ENCODE measurements at places on chromosomes 3 and 15. TPM values are rescaled to one million over a fixed set of nuclear protein-coding genes. Genes with fewer than 3 reads are reported as not detected.

DNA sequence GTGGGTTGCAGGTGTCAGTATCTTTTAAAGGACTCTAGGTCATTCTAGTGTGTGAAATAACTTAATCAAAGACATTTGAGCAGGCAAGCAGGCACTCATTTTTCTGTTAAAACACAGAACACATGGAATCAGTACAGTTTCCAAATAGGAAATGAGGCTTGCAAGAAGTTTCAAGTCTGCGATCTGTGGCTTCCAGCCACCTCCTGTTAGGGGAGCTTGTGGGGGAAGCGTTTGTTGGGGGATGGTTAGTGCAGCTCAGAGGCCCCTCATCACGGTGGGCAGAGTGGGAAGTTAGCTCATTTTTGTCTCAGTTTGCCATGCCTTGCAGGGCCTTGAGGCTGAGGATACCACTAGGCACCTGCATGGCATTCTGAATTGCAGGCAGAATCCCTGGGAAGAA lies 59.9 kb downstream of the SLC6A11 start:
- no peak overlapping the region for H3K4me3 ChIP-seq
- no peak overlapping the region for H3K27ac ChIP-seq
- DNase-seq, result no peak
- no peaks in the 10 kb centered on the region for H3K4me1 ChIP-seq

DNA sequence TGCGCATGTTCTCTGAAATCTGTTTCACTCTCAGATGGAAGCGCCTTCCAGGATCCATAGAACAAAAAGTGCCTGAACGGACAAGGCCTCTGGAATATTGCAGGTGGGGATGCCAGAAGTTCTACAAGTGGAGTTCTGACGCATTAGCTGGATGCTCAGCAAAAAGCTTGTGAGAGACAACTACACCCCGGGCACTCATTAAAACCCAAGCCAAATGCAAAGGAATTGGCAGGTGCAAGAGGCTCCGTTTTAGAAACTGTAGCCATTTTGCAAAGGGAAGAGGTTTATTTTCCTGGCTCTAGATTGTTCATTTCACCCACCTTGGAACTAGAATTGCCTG lies 35.2 kb upstream of the SLC24A5 start:
- no peak overlapping the region for H3K4me3 ChIP-seq
- no peak overlapping the region for H3K27ac ChIP-seq
- no peaks in the 10 kb centered on the region for H3K27me3 ChIP-seq

DNA sequence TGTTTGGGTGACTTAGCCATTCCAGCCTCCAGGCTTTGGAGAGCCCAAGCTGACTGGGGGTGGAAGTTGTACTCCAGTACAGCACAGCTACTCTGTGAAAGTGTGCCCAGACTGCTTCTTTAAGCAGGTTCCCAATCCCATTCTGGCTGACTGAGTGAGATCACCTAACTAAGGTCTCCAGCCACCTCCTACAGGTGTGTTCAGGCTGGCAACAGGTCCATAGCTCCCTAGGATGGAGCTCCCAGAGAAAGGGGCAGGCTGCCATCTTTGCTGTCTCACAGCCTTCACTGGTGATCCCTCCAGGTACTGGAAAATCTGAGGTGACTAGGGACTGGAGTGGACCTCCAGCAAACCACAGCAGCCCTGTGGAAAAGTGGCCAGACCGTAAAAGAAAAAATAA lies 445.3 kb upstream of the KCNMB2 start:
- peaks cover 6% of the 10 kb centered on the region for H3K4me1 ChIP-seq
- no peak overlapping the region for H3K27ac ChIP-seq
- no peaks in the 10 kb centered on the region for H3K36me3 ChIP-seq
- H3K4me3 ChIP-seq, result no peak overlapping the region

DNA sequence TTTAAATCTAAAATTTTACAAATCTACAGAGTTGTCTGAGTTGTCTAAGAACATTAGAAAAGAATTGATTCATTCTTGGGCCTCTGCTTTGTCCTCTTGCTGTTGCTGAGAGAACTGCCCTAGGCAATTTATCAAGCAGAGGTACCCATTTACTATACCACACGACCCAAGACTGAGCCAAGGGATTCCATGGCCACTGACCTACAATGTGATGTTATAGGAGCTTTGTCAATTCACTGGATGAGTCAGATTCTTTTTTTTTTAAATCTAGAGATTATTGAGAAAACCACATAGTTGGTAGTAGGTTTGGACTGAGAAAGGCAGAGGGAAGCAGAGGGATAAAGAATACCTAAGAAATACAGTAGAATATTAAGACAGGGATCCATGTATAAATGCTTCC lies 55.3 kb downstream of the TRAT1 start:
- no peaks in the 10 kb centered on the region for H3K27me3 ChIP-seq
- H3K36me3 ChIP-seq, result no peaks in the 10 kb centered on the region
- H3K4me3 ChIP-seq, result no peak overlapping the region
- DNase-seq, result no peak
- H3K27ac ChIP-seq, result no peak overlapping the region

ARIH1 gene
- total RNA-seq, result 53.5 TPM
